NCI-H748 treated with DMSO at 0.1 percent for 48 hours (cell line): ENCODE measurements at places on chromosomes 2 and 18.

GRCh38 chr18:58269931-58270330, 225.9 kb downstream of the NEDD4L start:
- no peak for DNase-seq

- no peak for DNase-seq
Observed at GRCh38 chr2:58923869-58924268, 682.7 kb upstream of the FANCL start.

DNA sequence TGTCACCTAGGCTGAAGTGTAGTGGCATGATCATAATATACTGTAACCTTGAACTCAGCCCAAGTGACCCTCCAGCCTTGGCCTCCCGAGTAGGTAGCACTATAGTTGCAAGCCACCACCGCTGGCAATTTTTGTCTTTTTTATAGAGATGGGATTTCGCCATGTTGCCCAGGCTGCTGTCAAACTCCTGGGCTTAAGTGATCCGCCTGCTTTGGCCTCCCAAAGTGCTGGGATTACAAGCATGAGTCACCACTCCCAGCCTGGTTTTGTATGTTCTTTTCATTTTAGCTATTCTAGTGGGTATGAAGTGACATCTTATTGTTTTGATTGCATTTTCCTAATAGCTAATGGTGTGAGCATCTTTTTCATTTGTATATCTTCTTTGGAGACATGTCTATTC, 11.3 kb upstream of the EXOC6B start:
- DNase-seq, result no peak

GRCh38 chr2:178531168-178531567, 50.9 kb downstream of the PLEKHA3 start:
- DNase-seq, result no peak

DNA sequence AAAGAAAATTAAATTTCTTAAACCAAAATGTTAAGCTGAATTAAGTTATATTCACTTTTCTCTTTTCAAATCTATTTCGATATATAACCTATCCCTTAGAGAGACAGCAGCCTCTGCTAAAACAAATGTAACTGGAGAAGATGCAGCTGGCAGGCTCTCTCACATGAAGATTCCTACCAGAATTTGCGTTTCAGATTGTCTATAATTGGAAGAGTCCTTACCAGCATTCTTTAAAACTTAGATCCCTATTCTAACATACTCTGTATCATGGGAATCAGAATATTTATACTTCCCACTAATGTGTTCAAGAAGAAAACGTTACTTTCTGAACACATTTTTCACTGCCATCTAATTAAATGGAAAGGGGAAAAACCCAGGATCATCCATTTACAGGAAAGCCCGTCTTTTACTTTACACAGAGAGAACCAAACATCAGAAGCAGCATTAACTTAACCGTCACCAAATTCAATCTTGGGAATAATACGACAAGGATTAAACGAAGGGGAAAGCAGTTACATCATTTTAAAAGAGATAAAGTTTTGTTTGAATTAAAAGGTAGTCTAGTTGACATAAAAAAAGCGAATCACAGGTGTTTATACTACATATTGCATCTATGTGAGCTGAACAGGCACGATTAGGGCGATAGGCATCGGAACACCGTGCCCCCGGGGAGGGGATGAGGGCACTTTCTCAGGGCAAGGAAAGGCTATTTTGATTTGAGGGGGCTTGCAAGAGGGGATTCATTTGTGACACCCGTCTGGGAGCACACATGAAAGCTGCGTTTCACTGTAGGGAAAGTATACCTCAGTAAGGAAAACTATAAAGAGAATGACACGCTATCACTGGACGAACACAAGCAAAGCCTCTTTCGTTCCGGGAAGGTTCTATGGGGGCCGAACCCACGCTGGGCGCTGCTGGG, 1.3 kb downstream of the PTPN2 start:
- DNase-seq, result no peak

GRCh38 chr2:202161151-202161835, 77.1 kb downstream of the SUMO1 start:
- DNase-seq, result no peak

GRCh38 chr2:182415771-182416170, 11.1 kb downstream of the PDE1A start:
- DNase-seq, result no peak

- no peak for DNase-seq
Observed at GRCh38 chr2:168708080-168708479, 94.4 kb upstream of the NOSTRIN start.

DNA sequence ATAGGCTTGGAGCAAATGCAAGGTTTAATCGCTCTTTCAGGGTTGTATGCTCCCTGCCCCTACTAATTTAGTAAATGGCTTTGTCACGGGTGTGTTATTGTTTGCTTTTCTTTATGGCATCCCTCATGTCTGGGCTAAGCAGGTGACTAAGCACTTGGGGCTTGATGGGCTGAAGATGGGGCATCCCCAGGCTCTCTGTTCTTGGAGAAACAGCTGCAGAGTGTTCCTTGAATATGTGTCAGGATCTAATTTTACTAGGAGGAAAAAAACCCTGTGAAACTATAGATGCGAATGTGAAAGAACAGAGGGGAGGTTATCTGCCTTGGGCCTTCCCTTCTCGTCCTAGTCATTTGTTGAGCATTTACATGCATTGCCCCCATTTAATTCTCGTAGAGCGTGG, 94.7 kb upstream of the TAF1B start:
- peak; percentile 47 for DNase-seq

DNA sequence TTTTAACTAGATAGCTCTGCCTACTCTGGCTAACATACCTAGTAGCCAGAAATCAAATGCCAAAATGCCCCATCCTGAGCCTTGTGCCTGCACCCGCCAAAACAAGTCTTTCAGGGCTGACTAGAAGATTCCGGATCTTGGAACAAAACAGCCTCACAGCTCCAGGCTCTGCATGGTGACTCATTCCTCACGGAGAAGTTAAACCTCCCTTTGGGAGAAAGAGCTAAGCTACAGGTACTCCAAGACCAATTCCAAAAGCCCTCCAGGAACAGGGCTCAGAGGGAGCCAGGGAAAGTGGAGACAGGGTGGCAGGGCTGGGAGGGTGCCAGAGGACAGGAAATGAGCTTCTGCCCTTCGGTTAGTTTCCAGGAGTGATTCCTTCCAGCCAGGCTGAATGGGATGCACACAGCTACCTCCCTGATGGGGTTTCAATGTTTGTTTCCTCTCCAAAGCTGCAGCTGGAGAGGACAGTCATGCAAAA, 295.6 kb downstream of the TNS1 start:
- DNase-seq, result no peak

GRCh38 chr18:49495076-49495475, 8.0 kb upstream of the C18orf32 start:
- DNase-seq, result no peak

GRCh38 chr2:17540813-17541530, 476 bp downstream of the VSNL1 start:
- no peak for DNase-seq

- DNase-seq, result no peak
Observed at GRCh38 chr2:17960925-17961324, 82.5 kb downstream of the KCNS3 start.

DNA sequence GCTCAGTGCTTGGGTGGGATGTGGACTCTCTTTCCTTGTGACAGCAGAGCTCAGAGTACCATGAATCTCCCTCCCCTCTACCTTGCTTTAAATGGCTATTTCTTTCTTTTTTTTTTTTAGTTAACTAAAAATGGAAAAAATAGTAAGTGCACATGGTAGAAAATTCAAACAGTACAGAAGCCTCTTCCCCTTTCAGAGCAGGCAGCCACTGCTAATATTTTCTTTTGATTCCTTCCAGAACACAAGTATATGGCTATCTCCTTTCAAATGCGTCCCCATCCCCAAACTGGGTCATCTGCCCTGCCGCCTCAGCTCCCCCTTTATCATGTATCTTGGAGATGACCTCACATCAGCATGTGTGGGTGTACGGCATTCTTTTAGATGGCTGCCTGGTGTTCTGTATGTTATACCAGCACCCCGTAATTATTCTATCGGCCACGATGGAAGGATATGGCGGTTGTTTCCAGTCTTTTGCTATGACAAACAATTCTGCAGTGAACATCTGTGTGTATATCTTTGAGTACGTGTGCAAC, 70.5 kb upstream of the DLX2 start:
- DNase-seq, result no peak
